T-helper 2 cell (primary cell): ENCODE measurements at places on chromosomes 1 and 21.

GRCh38 chr1:106814418-106814817, 242.1 kb upstream of the PRMT6 start:
- no peak for DNase-seq

- no peak for DNase-seq
Observed at GRCh38 chr1:180101411-180101810, 53.3 kb upstream of the QSOX1 start.

DNA sequence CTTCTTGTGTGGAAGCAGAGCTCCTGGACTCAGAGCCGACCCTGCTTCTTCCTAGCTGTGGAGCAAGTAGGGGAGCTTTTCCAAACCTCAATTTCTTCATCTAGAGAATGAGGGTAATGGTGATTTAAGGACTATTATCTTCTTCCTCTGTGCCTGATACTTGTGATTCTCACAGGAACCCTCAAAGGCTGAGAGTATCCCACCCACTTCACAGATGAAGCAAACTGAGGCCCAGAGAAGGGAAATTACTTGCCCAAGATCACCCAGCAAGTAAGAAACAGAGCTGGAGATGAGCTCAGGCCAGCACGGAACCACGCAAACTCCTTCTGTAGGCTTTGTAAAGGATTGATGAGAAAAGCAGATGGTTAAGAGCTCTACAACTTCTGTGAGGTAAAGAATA, 15.1 kb upstream of the SLC2A1 start:
- no peak for DNase-seq

- DNase-seq, result no peak
Observed at GRCh38 chr1:206050655-206051235, 2.2 kb upstream of the RHEX start.

DNA sequence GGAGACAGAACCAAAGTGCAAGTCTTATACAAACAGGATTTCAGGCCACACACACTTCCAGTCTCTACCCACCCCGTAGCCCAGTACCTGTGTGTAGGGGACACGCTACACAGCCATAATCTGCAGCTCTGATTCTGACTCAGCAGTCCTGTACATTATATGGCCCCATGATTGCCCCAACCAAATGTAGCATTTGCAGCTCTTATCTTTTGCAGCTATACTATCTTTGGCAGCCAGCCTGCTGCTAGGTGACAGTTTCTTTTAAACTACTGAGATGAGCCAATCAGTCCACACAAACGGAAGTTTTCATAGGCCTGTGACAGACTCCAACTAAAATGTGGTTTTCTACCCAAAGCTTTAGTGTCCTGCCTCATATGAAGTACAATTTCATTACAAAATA, 259.6 kb upstream of the ST6GALNAC5 start:
- DNase-seq, result no peak

GRCh38 chr1:223363057-223363855, 720 bp downstream of the SUSD4 start:
- DNase-seq, result peak; percentile 11
